Cardiac fibroblast (primary cell): ENCODE measurements at places on chromosomes 7 and 10.

DNA sequence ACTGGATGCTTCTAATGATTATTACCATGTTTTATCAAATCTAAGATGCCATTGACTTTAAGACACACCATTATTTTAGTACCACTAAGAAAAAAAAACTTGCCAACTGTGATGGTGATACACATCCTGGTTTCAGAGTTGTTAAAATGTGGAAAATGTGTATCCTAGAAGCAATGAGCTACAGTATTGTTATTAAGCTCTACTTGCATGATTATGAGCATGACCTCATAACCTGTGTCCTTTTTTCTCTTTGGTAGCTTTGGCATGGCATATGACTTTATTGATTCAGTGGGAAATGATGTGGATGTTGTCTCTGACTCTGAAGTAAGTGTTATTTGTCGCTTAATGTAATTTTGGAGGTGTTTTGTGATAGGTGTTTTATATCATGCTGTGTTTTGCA is 3.3 kb downstream of the EDRF1 start:
- DNase-seq = no peak

- DNase-seq = peak; percentile 74
These were observed 189.4 kb upstream of the AHR start for GRCh38 chr7:17109020-17109419.

DNA sequence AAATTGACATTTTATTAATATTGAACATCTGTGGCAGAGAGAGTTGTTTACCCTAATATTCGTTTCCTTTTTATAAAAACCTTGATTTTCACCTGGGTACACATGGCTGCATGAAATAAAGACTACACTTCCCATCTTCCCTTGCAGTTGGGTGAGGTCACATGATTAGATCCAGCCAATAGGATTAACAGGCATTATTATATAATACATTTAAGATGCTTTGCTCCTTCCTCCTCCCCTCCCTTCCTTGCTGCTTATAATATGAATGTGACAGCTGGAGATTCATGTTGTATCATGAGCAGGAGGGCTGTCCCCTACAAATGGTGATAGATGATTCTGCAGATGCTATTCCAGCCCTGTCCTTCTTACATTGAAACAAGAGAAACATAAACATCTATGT is 146.6 kb downstream of the SH2D4B start:
- peak; percentile 28 for DNase-seq

GRCh38 chr10:103708627-103709288 is 146.6 kb downstream of the SH3PXD2A start:
- DNase-seq = no peak

DNA sequence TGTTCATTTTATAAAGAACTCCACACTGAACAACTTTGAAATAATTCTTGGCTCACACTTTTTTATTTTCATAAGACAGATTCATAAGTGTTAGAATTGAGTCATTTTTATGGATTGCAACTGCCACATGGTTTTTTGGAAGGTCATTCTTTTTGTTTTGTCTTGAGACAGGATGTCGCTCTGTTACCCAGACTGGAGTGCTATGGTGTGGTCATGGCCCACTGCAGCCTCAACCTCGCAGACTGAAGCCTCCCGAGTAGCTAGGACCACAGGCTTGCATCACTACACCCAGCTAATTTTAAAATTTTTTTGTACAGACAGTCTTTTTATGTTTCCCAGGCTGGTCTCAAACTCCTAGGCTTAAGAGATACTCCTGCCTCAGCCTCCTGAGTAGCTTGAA is 20.3 kb downstream of the BMS1 start:
- DNase-seq = no peak

DNA sequence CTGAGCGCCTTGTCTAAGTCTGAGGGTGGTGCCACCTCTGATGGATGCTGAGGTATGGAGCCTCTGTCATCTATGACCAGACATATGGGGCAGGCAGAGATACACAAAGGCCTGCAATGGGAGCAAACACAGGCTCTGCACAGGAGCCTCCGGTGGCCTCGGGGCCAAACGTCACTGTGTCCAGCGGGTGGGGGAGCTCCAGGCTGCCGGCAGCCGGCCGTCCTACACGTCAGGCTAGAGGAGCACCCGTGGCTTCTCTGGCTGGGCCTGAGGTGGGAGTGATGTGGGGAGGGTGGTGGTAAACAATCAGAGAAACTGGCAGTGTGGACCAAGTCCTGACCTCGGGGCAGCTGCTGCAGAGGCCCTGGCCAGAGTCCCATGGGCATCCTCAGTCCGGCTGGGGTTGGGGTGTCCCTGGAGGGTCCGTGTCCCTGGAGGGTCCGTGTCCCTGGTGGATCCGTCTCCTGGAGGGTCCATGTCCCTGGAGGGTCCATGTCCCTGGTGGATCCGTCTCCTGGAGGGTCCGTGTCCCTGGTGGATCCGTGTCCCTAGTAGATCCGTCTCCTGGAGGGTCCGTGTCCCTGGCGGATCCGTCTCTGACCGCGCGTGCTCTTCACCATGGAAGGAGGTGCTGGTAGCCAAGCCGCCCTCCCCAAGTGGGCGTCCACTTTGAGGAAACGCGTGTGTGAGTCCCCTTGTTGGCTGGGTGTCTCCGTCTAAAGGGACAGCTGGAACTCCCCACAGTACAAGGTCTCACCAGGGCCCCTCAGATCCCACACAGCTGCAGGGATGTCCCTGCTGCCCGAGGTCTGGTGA is 24.2 kb upstream of the FAM20C start:
- no peak for DNase-seq

DNA sequence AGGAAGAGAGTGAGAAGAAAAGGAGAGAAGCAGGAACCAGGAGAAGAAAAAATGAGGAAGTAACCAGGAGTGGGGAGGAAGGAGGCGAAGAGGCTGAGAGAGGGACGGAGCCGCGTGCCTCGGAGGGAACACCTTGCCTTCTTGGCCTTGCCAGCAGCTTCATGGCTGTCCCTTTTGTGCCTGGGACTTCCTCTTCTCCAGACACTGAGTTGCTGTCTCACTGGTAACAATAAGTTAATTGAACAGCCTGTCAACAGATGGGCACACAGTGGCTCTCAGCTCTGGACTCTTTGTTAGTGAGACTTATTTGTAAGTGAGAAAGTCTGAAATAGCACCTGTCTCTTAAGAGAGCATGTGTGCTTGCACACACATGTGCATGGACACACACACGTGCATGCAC is 83.2 kb downstream of the GATA3 start:
- no peak for DNase-seq

DNA sequence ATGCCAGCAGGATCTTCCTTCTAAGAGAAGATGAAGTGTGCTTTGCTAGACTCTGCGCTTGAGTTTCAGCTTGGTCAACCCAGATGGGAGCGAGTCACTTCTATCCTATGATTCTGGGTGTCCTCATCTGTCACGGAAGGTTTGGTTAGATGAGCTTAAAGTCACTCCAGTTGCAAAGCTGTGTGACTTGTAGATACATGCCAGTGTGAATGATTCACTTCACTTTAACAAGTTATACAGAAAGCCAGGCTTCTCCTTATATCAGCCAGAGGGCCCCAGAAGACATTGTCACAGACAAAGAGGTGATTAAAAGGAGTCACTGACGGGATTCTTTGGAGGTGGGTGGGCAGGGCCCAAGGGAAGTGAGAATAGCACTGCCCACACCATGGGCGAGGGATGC is 122.6 kb upstream of the PFKP start:
- no peak for DNase-seq

- DNase-seq = peak; percentile 63
These were observed 605 bp upstream of the NFKB2 start for GRCh38 chr10:102394801-102395399.

GRCh38 chr7:137025469-137026175 is 157.2 kb downstream of the CHRM2 start:
- peak; percentile 40 for DNase-seq

- DNase-seq = peak; percentile 31
These were observed 472.5 kb upstream of the SEMA3D start for GRCh38 chr7:85659364-85659763.

GRCh38 chr10:58262766-58263165 is 4.9 kb downstream of the IPMK start:
- no peak for DNase-seq

DNA sequence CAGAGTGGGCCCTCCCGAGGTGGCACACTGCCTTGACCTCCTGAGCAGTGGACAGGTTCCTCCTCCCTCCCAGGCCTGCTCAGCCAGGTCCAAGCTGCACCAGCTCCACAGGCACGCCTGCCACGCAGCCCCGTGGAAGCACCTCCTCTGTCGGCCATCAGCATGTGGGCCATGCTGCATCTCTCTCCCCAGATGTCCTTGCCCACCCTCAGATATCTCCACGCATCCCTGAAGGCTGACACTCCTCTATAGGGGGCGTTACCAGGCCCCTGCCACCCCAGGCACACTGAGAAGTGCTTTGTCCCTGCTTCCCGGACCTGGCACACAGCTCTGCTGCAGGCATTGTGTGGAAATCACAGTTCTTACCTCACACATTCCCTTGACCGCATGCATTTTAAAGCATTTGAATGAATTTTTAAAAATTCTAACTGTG is 598.5 kb downstream of the SDK1 start:
- DNase-seq = peak; percentile 1

DNA sequence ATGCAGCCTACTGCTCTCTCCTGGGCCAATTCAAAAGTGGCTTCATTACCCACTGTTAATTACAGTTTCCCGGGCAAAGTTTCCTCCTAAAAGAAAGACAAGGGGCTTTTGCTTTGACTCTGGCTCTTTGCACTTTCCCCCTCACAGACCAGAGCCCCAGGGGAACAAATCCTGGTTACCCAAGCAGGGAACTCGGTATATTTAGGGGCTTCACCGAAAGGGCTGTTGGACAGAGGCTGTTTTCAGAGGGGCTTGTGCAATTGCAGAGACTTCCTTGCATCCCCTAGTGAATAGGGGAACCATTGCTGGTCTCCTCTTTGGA is 7.0 kb downstream of the CPA1 start:
- DNase-seq = no peak

DNA sequence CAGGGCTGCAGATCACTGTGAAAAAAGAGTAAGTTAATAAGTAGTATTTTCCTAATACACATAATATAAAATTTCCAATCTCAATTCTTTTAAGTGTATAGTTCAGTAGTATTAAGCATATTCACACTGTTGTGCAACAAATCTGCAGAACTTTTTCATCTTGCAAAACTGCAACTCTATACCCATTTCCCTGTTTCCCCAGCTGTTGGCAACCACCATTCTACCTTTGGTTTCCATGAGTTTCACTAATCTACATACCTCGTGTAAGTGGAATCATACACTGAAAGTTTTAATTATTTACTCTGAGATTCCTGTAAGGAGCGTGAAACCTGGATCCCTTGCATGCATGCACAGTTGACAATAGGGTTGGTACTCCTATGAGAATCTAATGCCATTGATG is 155.4 kb downstream of the ZPBP start:
- no peak for DNase-seq

GRCh38 chr10:31219306-31219705 is 99.7 kb upstream of the ZEB1 start:
- no peak for DNase-seq

- peak; percentile 28 for DNase-seq
These were observed 1.8 kb downstream of the CCDC186 start for GRCh38 chr10:114172216-114172615.

GRCh38 chr10:43231523-43232078 is 35.3 kb downstream of the RASGEF1A start:
- DNase-seq = no peak

DNA sequence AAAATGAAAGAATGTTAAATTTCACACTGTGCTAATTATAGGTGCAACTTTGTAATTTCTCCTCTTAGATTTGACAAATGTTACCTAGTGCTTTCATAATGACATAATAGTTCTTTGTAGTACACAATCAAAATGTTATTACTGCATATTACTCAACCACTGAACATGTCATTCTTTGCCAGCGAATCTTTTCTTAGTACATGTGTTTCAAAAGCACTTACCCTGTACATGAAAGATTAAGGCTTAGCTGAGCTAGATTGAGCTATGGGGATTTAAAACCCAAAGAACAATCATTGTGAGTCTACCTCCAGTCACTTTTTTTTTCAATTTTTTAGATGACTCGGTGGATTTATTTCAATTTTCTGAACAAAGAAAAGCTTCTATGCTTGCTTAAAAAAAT is 123.5 kb upstream of the FERD3L start:
- peak; percentile 8 for DNase-seq

- no peak for DNase-seq
These were observed 79.7 kb downstream of the GNAT3 start for GRCh38 chr7:80432166-80432565.

DNA sequence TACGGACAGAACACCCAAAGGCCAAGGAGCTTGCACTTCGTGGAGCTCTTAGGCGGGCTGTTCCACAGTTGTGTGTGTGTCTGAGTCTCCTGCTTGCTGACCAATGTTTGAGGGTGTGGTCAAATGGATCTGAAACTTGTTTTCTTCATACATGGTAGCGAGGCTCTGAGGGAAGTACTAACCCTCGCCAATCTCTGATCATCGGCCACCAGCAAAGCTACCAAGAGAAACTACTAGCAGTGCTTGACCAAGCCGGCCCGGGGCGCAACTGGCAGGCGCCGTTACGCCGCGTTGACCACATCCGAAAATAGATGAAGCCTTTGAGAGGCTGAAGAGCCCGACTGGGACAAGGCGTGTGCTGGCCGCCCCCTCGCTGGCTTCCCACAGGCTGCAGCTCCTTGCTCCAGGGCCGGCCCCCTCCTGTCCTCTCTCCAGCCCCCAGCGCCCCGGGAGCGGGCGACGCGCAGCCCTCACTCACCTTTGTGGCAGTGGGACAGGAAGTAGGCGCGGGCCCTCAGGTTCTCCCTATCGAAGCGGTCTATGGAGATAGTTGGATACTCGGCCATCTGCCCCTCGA is 384 bp downstream of the DCLRE1C start:
- peak; percentile 70 for DNase-seq

GRCh38 chr7:130669085-130669700 is 645 bp upstream of the COPG2 start:
- no peak for DNase-seq

GRCh38 chr10:127175357-127176110 is 20.9 kb downstream of the INSYN2A start:
- no peak for DNase-seq

DNA sequence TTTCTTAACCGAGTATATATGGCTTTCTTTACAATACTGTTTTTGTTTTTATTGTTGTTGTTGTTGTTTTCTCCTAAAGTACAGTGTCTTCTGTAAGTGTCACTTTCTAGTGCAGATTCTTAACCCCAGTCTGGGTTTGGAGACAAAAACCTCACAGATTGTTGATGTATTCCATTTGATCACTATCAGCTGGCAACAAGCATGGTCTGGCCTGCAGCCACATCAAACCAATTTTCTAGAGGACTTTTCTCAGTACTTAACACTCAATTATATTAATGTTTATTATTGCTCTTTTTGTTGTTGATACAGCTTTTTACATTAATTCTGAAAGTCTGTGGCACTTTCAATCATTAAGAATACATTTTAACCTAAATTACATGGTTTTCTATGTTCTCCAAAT is 17.1 kb downstream of the LRRN3 start:
- no peak for DNase-seq

DNA sequence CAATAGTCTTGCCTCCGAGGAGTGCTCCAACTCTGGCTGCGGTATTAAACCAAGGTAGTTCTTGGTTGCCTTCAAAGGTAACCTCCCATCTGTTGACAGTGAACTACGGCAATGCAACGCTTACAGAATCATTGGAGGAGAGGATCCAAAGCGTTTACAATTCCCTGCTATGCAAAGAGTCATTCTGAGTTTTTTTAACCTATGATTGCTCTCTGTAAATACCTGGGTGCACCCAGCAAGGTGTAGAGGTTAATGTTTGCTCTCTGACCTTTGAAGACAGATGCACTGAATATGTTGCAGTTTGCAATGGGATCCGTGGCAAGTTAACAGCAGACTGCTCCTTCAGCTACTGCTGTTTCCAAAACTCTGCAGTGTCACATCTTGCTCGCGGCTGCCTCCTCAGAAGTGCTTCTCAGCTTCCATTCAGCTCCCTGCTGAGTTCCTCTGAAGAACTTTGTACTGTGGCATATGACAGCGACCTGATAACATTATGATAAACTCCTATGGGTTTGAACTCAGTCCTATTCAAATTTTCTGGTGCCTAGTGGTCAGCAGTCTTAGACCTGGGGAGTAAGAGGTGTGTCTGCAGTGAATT is 29.0 kb downstream of the KIAA1217 start:
- DNase-seq = no peak
